ENCODE measurements at places on chromosomes 16 and 17. TPM values are rescaled to one million over a fixed set of nuclear protein-coding genes. Genes with fewer than 3 reads are reported as not detected.
A peak's percentile ranks its signal among the peaks of the same experiment; 100 is the strongest.

DNA sequence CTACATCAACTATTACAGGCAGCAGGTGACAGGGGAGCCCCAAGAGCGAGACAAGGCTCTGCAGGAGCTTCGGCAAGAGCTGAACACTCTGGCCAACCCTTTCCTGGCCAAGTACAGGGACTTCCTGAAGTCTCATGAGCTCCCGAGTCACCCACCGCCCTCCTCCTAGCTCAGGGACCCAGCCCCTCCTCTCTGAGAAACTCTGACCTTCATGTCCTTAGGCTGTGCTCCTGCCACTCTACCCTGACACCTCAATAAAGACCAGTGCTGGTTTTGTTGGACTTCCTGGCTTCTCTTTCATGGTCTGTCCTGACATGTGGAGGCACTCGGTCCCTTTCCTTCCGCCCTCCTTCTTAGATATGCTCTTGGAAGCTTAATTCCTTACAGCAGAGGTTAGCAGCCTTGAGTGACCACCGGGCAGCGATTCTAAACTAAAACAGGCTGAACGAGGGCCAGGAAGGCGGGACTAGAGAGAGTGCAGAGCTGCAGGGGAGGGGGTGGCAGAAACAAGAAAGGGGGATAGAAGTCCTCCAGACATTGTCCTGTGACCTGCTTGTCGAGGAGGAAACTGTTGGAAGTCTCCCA is 915 bp downstream of the AHSP start:
- H3K36me3 ChIP-seq, result no peaks in the 10 kb centered on the region
- peaks cover 15% of the 10 kb centered on the region for H3K27me3 ChIP-seq
- H3K4me1 ChIP-seq, result no peaks in the 10 kb centered on the region
- DNase-seq, result no peak
- peak overlapping the region; percentile 54 for H3K27ac ChIP-seq

GRCh38 chr17:58947411-58947810 is 159.3 kb downstream of the TRIM37 start:
- H3K27ac ChIP-seq, result no peak overlapping the region
- no peak for DNase-seq
- no peaks in the 10 kb centered on the region for H3K27me3 ChIP-seq
- no peaks in the 10 kb centered on the region for H3K36me3 ChIP-seq
- H3K4me1 ChIP-seq, result no peaks in the 10 kb centered on the region

DNA sequence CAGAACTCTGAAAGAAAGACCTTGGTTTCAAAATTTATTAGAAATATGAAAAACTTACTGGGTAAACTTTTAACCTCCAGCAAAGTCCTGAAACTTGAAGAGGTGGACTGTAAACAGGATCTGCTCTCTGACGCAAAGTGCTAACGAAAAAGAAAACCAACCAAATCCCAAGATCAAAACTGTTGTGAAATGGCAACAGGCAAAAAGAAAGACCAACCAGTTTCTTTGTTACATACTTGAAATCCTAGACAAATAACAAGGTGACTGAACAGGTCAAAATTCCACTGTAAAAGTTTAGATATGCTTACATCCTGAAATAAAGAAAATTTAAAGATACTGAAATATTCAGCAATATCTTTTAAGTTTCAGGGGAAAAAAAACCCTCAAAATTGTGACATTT is 44.2 kb downstream of the TRIM37 start:
- no peaks in the 10 kb centered on the region for H3K4me1 ChIP-seq
- no peak overlapping the region for H3K27ac ChIP-seq
- H3K4me3 ChIP-seq, result no peak overlapping the region
- DNase-seq, result no peak

NPB gene
- 0.71 TPM for total RNA-seq

PITPNM3 gene
- 12.3 TPM for total RNA-seq
